Endothelial cell of umbilical vein (primary cell): ENCODE measurements at places on chromosomes 16 and 17. TPM values are rescaled to one million over a fixed set of nuclear protein-coding genes. Genes with fewer than 3 reads are reported as not detected.

DNA sequence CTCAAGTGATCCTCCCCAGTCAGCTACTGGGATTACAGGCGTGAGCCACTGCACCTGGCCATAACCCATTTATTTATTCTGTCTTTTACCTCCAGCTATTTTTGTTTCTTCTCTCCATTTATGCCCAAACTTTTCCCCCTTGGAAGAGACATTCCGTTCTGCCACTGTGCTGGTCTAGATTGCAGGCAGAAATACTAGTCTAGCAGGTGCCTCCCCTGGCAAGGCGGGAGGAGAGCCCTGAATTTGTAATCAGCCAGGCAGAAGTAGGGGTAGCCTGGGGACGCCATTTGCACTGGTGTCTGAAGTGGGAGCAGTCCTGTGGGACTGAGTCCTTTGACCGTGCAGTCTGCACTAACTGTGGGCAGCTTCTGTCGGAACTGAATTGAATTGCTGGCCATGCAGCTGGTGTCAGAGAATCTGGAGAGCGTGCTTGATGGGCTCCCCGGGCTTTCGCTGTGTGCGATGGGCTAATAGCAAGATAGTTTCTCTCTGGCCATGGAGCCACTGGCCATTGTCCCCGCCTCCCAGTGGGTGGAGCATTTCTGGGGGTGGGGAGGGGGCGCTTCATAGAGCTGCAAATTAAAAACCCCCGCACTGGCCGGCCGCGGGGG, 31.5 kb upstream of the LITAF start:
- no peaks in the 10 kb centered on the region for H3K36me3 ChIP-seq
- no peaks in the 10 kb centered on the region for H3K4me1 ChIP-seq
- H3K4me3 ChIP-seq, result no peak overlapping the region
- H3K27me3 ChIP-seq, result no peaks in the 10 kb centered on the region
- no peak for DNase-seq

- no peak overlapping the region for H3K27ac ChIP-seq
- no peaks in the 10 kb centered on the region for H3K36me3 ChIP-seq
- H3K4me3 ChIP-seq, result no peak overlapping the region
Observed at GRCh38 chr17:71055128-71055527, 885.8 kb downstream of the KCNJ2 start.

GRCh38 chr17:8143581-8144400, 8.4 kb downstream of the PER1 start:
- DNase-seq, result no peak
- peaks cover 2% of the 10 kb centered on the region for H3K36me3 ChIP-seq
- H3K4me1 ChIP-seq, result peaks cover 5% of the 10 kb centered on the region
- no peak overlapping the region for H3K27ac ChIP-seq

- H3K4me3 ChIP-seq, result no peak overlapping the region
- DNase-seq, result no peak
- no peak overlapping the region for H3K27ac ChIP-seq
- H3K27me3 ChIP-seq, result no peaks in the 10 kb centered on the region
- H3K36me3 ChIP-seq, result no peaks in the 10 kb centered on the region
- no peaks in the 10 kb centered on the region for H3K4me1 ChIP-seq
Observed at GRCh38 chr16:1050516-1050915, 22.0 kb upstream of the SSTR5 start.

EVI2B gene
- 1.7 and 2.3 TPM in 2 replicates for total RNA-seq
